ENCODE measurements at places on chromosomes 7 and 10.

- DNase-seq, result no peak
Measured at GRCh38 chr10:129398711-129399141, 68.3 kb upstream of the MGMT start.

- DNase-seq, result no peak
Measured at GRCh38 chr7:21346297-21346696, 81.6 kb upstream of the SP4 start.

DNA sequence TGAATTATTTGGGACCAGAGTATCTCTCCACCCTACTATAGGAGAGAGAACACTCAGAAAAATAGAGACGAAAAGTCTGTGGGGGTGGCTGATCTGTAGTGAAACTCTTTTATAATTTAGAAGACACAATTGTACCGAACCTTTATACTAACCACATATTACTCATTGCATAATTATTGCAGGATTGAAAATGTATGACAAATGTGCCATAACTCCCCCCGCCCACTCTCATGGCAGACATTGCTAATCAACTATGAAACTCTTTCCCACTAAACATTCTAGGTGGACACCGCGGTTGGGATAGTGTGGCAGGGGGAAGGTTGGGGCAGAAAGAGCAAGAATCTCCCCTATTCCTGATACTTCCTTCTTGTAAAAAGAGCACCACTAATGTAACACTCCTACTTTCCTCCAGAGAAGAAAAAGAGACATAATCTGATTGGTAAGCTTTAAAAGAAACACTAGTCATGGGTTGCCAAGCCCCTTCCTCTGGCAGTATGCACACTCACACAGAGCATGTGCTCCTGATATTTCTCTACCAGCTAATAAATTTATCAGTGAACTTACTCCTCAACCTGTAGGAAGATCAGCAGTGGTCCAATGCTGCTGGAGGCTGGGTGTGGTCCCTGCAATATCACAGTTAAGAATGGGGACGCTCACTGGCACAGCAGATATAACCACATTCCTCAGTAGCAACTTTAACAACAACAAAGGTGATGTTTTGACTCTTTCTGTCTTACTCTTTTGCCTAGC, 18.7 kb upstream of the ARID5B start:
- peak; percentile 50 for DNase-seq

- no peak for DNase-seq
Measured at GRCh38 chr10:79532-80215, 30.6 kb upstream of the TUBB8 start.

- no peak for DNase-seq
Measured at GRCh38 chr7:83161186-83161585, 1.5 kb downstream of the PCLO start.

GRCh38 chr7:1845536-1846311, 175.6 kb downstream of the ELFN1 start:
- DNase-seq, result no peak

DNA sequence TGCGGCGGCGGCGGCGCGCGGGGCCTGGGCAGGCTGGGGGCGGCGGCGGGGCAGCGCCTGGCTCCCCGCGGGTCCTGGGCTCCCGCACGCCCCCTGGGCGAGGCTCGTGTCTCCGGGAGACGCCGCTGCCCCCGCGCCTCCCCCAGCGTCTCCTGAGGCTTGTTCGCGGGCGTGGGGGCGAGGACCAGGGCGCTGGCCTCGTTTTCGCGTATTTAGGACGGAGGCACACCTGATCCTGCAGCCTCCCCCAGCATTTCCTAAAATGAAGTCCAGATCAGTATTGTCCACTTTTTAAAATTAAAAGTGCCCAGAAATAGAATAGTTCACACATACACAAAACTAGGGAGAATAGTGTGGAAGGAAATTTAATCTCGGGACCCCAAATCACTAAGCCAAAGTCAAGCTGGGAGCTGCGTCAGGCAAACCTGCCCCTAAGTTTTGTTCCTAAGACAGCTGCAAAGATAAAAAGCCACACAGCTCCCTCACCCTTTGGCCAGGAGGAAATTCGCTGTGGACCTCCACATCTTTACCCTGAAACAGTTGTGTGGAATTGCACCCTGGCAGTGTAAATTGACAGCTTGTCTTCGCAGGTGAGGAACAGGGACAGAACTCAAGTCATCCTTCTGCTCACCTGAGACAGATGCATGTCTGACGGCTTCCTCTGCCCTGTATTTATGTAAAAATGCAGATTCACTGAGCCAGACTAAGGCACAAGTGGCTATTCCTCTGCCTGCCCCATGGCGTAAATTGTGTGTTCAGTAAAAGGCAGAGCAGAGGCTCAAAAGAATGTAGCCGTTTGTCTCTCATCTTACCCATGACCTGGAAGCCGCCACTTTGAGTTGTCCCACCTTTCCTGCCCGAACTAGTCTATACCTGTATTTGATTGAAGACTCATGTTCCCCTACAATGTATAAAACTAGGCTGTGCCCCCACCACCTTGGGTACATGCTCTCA, 740 bp downstream of the GALNT11 start:
- no peak for DNase-seq

GRCh38 chr10:82472406-82473335, 597.7 kb downstream of the NRG3 start:
- no peak for DNase-seq

- no peak for DNase-seq
Measured at GRCh38 chr10:58453105-58453504, 59.6 kb upstream of the BICC1 start.

GRCh38 chr7:140383954-140384713, 14.2 kb downstream of the SLC37A3 start:
- DNase-seq, result no peak

- no peak for DNase-seq
Measured at GRCh38 chr10:69459893-69460575, 8.8 kb downstream of the TSPAN15 start.
